ENCODE measurements at places on chromosomes 1 and 21.

DNA sequence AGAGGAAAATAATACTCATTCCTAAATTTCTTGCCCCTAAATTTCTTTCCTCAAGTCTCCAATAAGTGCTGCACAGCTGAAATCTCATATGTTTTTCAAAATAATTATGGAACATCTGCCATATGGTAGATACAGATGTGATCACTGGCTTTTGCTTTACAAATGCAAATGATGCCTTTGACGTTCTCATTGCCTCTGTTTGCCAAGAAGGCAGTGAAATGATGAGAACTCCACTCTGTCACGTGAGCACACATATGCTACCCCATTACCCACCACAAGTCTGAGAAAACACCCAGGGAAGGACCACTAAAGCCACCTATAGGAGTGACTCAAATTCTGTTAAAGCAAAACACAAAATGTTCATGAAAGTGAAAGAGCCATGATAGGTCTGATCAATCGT, 43.9 kb downstream of the DSCAM start:
- DNase-seq: no peak

DNA sequence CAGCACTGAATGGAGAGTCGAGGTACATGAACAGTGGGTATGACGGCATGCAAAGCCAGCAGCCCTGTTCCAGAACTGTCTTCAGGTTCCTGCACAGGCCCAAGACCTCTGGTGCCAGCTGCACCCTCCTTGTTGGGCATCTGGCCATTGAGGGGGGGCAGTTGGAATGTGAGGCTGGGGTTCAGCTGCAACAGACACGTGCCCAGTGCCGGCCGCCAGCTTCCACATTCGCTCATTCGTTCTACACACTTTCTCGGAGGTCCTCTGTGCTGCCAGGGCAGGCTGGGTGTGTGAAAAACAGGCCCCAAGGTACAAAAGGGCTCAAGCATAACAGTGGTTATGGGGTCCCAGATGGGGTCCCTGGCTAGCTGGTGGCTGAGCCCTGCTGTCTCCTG, 37.9 kb upstream of the SLC19A1 start:
- DNase-seq: no peak

GRCh38 chr1:208767816-208768215, 523.6 kb upstream of the PLXNA2 start:
- no peak for DNase-seq

GRCh38 chr1:165137551-165138316, 218.8 kb downstream of the LMX1A start:
- no peak for DNase-seq

GRCh38 chr1:30876451-30877204, 31.9 kb downstream of the SDC3 start:
- DNase-seq: no peak

- no peak for DNase-seq
Measured at GRCh38 chr1:92425617-92426016, 61.1 kb downstream of the GFI1 start.

DNA sequence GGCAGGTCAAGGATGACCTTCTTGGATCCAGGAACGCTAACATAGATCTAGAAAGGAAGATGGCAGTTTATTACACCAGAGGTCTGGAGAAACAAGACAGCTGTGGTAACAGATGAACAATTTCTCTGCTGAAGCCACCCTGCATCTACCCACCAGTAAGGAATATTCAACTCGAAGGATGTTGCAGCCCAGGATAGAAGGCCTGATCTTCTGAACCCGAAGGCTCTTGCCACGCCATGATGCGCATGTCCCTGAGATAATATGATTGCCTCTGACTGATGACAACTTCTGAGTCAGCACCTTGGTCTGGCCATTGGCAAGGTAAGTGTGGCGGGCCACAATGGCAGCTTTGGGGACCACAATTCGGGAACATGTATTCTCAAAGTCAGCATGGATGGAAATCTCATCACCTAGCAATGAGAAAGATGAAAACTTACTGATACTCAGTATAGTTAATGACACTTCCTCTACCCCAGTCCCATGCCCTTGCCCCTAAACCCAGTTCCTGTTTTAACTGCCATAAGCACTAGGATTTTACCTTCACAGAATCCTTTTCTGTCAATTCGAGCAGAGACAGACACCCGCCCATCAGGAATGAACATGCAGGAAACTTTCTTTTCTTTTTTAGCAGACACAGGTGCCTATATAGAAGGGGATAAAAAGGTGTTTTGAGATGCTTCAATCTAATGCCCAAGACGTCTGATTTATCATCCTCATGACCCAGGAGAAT, 1.8 kb downstream of the TXNIP start:
- no peak for DNase-seq

DNA sequence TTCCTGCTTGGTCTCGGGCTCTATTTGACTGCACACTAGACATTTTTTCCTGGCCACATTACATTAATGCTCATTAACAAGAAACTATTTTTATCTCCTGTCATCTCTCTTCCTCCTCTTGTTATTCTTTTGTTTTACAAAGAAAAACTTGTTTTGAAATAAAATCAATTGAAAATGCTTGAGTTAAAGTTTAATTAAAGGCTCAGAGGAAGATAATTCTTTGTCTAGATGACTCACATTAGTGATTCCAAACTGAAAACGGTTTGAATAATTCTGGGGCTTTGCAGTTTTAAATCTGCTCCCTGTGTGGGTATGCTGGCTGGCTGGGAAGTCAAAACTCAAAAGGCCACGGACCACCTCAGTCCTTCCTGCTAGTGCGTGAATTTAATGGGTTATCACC, 29.6 kb downstream of the RGS5 start:
- no peak for DNase-seq

- no peak for DNase-seq
Measured at GRCh38 chr1:51641096-51641495, 24.2 kb downstream of the OSBPL9 start.

DNA sequence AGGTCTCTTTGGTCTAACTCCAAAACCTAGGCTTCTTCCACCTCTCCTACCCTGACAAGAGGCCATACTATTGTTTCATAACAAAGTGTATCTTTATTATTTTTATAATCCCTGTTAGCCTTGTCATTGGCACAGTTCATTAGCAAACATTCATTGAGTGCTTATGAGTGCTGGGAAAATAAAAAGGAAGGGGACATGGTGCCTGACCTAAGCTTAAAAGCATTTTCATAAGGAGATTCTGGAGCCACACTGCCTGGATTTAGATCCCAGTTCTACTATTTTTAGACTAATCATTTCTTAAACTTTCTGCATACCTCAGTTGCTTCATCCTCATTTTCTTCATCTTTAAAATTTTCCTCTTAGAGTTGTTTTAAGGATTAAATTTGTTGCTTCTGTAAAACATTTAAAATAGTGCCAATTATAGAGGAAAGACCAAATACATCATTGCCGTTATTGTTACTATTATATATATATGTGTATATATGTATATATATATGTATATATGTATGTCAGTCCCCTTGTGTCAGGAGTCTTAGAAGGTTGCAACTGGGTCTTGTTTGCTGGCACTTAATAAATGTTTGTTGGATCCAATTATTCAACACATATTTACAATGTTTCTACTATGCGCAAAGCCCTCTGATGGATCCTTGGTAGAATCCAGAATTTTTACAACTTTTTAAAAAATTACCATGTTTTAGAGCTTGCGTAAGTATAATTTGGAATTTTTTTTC, 250.9 kb upstream of the SGIP1 start:
- no peak for DNase-seq

- DNase-seq: no peak
Measured at GRCh38 chr1:3079381-3080052, 10.5 kb downstream of the PRDM16 start.

DNA sequence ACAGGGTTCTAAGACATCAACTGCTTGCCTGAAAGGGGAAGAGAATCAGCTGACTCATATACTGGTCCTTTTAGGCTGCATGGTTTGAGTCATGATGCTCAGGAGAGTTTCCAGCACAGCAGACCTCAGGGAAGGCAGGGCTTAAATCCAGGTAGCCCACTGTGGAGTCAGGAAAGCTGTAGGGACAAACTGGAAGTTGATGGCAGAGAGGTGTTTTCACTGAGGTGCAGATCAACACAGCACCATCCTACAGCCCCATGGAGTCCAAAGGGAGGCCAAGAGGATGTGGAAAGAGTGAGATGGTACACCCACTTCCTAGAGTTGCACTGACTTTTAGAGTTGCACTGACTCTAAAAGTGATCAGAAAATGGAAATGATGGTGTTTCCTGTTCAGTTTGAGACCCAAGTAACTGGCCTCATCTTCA, 252.4 kb upstream of the DUSP10 start:
- DNase-seq: no peak

- DNase-seq: no peak
Measured at GRCh38 chr1:99660496-99660895, 14.6 kb downstream of the PALMD start.

DNA sequence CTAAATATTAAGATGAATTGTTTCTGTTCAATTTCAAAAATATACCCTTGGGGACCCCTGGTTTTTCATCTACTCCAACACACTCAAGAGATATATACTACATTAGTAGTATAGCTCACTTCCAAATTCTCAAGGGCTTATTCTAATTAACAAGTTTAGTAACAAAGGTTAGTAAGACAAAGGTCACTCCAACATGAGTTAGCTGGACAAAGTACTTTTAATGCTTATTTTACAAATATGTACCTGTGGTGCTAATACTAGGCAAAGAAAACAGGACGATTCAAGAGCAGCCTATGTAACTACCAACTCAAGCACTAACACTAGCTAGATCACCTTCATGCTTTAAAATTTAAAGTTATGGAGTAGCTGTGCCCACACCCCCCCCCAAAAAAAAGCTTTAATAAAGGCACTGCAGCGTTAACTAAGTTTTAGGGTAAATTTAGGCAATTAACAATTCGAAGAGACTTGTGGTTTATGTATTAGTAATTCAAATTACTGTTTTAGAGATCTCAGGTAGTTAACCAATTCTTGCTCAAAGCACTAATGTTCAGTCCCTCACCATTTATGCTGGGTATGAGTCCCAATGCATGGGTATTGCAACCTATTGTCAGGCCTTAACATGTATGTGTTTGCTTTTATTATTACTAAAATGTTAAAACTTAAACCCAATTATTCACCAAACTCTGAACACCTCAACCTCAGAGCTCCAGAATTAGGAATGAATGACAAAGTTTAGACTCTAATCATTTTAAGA, 14.1 kb downstream of the HNRNPU start:
- no peak for DNase-seq

- no peak for DNase-seq
Measured at GRCh38 chr1:107530543-107530942, 389.7 kb downstream of the NTNG1 start.

DNA sequence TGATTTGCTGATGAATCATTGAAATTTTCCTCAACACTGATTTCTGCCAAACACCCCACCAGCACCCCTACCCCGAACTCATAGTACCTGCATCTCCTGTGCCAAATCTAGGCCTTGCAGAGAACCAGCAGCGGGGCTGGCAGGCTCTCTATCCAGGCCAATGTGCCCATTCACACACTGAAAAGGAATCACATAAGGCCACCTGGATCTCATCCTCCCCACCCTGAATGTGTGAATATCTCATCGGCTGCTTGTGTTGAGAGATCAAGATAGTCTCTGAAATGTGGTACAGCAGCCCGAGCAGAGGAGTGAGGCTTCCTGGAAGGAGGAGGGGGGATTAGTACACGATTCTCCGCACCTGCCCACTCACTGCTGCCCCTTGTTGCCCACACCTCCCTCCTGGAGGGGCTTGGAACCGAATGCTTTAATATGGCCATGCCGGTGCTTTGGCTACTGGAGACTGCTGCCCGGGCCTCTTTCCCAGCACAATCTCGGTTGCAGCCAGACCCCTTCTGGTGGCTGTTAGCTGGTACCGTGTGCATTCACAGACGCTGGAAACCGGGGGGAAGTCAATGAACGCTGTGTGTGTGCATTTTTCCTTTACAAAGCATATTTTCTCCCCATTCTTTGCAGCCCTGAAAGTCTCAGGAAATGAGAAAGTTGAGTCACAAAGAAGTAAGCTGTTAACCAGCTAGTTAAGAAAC, 619.5 kb downstream of the MATN1 start:
- no peak for DNase-seq

GRCh38 chr1:204307334-204307883, 52.3 kb downstream of the PLEKHA6 start:
- DNase-seq: no peak

GRCh38 chr1:206070627-206071304, 17.8 kb downstream of the RHEX start:
- no peak for DNase-seq

DNA sequence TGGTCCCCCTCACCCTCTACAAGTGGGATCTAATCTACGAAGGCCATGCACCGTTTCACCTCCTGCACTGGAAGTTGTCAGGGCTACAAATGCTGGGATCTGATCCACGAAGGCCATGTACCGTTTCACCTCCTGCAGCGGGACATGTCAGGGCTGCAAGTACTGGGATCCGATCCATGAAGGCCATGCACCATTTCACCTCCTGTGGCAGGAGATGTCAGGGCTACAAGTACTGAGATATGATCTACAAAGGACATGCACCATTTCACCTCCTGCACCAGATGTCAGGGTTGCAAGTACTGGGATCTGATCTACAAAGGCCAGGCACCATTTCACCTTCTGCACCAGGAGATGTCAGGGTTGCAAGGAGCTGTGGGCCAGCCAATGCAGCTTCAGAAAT, 7.0 kb downstream of the ALDH4A1 start:
- no peak for DNase-seq

- no peak for DNase-seq
Measured at GRCh38 chr1:95252422-95252821, 18.4 kb downstream of the RWDD3 start.

- no peak for DNase-seq
Measured at GRCh38 chr1:9732123-9732971, 80.8 kb downstream of the PIK3CD start.

DNA sequence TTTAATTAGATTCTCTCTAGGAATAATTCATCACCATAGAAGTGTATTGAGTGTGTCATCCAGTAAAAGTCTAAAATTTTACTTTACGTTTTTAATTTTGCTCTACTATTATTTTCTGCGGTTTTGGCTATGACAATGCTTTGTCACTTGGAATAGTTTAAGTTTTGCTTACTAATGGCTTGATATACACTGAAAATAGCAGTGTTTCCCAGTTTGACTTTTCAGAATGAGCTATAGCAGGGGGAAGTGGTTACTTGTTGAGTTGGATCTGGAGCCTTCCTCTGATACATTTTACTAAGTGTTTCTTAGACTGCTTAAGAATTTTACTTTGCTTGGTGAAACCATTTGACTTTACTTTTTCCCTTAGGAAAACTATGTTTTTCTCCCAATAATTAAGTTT, 5.0 kb downstream of the DNAJC16 start:
- DNase-seq: no peak

Measured in activated CD4-positive, CD25-positive, alpha-beta regulatory T cell (primary cell).